Activated naive CD4-positive, alpha-beta T cell treated with Interleukin-2 at 50 U/mL for 16 hours (primary cell): ENCODE measurements at places on chromosomes 16 and 17.

DNA sequence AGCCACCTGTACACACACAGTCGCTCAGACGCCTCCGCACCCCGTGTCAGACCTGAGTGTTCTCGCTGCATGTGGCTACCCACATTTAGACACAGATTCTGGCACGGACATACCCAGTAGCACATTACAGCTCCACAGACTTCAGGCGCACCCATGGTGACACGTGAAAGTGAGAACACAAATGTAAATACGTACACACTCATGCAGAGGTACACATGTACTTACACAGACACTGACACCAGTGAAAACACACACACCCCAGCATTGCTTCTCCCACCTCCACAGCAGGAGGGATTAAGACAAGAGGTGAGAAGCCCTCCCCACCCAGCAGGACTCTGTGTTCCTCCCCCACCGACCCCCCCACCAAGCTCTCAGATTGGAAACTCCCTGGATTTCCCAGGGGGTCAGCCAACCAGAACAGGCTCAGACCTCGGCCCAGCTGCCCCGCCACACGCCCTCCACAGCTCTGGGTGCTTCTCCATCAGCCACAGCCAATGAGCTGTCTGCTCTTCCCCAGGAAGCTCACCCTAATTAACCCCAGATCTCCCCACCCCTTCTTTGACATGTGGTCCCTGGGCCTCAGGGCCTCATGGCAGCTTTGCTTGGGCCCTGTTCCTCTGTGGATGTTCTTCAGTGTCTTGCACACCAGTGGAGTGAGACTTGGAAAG, 5.3 kb upstream of the FOXN1 start:
- DNase-seq, result no peak

- peak; percentile 91 for DNase-seq
These were observed 106.3 kb downstream of the SEC14L1 start for GRCh38 chr17:77247048-77247541.

GRCh38 chr17:45101883-45102811, 30.2 kb downstream of the PLCD3 start:
- no peak for DNase-seq

DNA sequence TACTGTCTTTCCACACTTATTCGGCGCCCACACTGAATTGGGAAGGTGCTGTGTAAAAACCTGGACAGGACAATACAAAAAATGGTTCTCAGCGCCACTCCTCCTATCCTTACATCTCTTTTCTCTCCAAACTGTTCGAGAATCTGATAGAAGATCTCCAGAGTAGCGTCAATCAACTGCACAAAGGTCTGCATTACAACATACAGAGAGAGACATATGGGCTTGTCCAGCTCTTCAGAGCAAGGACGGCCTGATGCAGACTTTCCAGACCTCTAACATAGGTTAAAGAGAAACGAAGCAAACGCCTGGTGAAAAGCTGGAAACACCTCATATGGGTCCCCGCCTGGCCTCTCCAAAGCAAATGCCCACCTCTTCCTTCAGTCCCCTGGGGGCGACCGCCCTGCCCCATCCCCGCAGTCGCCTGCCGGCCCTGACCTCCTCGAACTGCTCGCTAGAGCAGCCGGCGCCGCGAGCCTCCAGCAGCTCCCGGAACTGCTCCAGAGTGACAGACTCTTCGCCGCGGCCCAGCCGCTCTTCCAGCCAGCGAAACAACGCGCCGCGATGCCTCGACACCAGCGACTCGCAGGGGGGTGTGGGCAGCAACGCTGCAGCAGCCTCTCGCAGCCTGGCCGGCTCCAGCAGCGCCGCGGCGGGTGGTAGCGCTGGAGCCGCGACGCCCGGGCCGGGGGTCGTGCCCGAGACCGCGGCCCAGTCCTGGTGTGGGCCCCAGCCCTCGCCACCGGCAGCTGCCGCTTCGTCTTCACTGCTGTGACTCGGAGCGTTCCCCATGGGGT, 526 bp downstream of the ZZEF1 start:
- DNase-seq, result peak; percentile 41

DNA sequence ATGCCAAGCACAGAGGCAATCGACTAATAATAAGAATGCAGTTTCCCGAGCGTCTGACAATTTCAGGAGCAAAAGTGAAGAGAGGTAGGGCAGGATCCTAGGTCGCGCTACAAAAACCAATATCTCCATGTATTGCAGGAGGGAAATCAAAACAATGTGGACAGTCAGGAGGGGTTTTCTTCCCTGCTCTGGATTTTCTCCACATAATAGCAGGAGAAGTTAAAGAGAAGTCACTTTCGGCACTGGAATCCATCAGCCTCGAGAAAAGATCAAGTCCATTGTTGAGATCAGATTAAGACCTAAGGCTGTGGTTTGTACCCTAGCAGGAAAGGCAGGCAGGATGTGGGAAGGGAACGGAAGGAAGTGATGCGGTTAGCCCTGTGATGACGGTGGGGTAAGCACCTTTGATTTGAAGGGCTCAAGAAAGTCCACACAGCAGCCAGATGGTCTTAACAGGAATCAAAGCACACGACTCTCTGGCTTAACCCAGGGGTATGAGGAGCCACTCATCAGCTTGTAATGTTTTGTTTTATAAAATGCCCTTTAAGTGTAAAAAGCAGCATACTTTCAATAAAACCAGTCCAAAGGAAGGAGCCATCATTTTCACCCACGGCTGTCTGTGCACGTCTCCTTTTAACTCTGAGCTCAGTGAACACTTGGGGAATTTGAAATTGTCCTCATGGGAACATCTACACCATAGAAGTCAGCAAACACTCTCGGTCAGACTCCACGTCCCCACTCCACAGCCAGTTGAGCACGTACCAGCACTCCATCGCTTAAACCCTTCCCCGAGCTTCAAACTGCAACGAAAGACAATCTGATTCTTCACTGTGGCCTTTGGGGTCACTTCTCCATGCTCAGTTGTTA, 15.8 kb upstream of the AKTIP start:
- peak; percentile 73 for DNase-seq

DNA sequence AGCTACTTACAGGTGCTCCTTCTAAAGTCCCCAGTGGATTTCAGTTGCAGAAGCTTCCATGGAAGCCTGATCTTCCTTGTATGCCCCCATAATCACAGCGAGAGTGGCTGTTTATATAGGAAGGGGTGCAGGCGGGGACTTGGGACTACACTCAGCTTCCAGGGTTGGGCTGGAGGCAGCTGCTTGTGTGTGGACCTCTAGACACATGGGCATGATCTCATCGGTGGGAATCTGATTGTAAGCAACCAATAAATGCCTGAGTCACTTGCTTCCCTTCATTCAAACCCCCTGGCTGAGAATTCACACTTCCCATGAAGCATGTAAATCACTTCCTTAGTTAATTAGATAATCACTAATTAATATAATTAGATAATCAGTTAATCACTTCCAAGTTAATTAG, 1.0 kb upstream of the KRT20 start:
- no peak for DNase-seq

DNA sequence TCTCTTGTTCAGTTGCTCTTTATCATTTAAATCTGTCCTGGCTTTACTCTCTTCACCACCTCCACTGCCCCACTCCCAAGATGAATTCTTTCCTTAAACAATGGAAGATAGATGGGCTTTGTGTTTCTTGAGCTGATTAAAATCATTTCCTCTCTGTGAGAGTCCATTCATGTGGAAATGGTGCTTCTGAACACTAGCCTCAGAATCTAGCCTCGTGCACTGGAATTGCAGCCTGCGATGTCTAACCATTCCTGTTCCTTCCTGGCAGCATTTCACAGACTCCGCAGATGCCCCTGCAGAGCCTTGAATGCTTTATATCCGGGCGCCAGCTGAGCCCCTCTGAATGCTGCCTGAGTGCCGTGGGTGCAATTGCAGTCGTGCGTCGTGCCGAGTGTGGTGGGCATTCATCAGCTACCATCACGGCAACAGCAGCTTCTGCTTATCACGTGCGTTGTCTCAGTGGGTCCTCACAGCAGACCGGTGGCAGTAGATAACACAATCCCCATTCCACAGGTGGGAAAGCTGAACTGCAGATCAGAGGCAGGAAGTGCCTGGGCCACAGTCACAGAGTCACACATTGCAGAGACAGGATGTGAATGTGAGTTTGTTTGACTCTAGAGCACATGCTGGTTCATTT, 172.8 kb upstream of the WSCD1 start:
- DNase-seq, result no peak

GRCh38 chr16:4370570-4371356, 885 bp upstream of the VASN start:
- no peak for DNase-seq

DNA sequence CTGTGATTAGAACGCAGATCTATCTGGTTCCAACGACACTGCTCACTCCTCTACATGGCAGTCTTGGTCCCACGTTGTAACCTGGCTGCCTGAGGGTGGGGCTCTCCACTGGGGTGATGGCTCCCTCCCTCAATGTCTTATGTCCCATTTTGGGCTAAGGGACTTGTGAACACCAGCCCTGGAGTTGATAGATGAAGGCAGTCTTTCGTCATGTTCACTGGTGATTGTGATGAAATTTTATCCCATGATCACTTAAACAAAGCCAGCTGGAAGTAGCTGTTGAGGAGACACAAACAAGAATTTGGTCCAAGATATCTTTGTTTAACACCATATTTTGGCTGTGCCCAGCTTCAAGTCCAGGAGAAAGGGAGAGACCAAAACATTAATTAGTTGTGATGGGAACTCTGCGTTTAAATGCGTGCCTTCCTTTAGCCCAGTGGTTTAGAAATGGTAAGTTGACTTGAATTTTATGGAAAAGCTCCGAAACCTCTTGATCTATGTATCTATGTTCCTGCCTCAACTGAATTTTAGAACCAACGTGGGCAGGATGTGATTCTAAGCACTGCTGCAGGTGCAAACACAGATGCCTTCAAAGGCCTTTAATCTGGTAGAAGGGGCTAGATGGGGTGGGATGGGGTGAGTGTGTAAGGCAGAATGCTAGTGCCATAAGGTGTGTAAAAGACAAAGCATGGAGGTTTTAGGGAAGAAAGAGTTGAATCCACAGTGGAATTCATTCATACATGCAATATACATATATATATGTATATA, 186.8 kb upstream of the IRX3 start:
- no peak for DNase-seq

GRCh38 chr17:78276098-78276887, 44.9 kb downstream of the TMEM235 start:
- no peak for DNase-seq
